Stimulated activated naive CD4-positive, alpha-beta T cell (primary cell): ENCODE measurements at places on chromosomes 6 and 20.

GRCh38 chr6:1228754-1229191, 83.1 kb upstream of the FOXQ1 start:
- no peak for DNase-seq

GRCh38 chr6:30769853-30770524, 25.6 kb upstream of the IER3 start:
- DNase-seq, result no peak

DNA sequence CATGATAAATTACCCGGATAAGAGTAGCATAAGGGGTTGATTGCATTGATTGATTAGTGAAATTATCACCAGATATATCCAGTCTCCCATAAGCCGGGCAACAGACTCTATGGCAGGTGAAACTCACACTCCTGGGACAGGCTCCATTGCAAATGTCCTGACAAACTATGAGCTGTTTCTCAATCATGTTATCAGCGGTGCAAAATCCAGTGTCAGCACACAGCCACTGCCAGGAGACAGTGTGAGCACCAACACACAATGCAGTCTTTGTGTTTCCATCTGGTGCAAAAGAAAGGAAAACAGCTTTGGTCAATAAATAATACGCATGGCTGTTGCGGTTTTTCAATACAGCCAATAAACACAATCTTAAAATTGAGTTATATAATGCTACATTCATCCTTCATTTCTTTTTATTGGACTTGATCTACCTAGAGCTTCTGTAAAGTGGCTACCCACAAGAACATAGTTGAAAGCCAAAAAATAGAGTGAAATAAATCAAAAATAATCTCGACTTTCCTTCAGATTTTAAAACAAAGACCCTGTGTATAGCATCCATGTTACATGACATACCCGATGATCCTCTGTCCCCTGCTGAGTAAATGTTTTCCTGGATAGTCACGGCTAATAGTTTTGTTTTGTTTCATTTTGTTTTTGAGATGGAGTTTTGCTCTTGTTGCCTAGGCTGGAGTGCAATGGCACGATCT, 64.3 kb upstream of the AFDN start:
- DNase-seq, result no peak

DNA sequence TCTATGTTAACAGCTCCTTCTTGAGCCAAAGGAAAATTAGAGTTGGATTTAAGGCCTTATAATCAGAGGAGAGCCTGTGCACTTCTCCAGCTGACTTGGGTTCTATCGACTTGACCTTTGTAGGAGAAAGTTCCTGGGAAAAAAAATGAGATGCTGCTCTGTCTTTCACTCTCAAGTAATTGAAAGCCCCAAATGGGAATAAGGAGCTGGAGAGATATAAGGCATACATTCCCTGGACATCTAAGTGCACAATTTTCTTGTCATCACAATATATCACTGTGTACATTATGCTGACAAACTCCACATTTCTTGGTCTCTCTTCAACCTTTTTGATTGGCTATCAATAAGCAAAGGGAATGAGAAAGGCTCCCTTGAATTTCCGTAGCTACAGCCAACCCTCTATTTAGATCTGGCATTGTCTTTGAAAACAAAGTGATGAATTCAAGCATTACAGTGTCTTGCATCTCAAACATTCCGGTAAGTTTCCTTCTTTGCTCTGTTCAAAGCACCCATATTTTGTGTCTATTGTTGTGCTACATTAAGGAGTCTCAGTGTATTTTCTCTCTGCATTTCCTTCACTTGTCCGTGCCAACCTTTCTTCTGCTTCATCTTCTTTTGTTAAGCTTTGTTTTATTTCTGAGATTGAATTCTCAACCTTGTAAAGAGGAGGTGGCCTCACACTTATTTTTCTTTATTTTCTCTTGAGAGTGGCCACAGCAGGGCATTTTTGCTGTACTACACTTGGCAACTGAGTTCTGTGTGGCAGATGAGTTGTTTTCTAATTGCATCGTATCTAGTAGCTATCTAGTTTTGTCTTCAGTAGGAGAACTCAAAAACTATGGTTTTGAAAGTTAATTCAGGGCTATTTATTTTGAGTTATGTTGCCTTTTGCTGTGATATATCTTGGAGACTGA, 450.3 kb upstream of the MAN1A1 start:
- DNase-seq, result no peak

DNA sequence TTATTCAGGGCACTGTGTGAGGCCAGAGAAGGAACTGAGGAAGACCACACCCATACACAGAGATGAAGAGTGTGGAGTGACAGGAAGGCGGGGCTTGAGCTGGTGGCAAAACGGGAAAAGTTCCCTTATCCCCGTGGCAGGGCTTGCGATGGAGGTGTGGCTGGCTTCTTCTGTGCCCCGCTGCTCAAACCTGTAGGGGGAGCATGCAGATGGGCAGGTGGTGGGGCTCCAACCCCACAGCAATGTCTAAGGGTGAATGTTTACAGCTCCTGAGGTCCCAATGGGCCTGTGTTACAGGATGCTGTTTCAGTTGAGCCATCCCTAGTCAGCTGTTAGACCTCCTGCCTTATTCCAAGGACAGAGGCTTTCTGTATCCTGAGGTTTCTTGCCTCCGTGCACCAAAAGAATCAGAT, 105.9 kb downstream of the LY86 start:
- DNase-seq, result no peak

DNA sequence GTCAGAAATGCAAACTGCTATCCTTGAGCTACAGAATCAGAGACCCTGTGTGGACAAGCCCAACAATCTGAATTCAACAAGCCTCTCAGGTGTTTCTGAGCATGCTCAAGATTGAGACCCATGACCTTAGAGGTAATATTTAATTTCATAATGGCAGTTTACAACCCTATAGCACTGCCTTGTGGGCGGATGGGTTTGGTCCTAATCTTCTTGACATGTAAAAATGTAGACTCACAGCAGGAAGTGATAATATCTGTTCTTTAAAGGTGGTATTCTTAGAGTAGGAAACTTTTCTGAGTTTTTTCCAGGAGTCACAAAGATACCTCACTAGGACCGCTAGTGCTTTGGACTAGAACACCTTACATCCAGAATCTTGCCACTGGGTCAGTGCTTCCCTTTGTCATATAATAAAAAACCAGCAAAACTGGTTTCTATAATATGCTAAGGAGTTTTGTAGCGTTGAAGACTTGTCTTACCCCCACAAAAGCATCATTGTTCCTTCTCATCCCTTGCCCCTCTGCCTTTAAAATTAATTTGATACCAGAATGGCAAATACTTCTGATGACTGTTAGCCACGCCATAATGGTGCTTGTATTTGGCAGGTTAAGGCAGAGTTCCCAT, 52.6 kb downstream of the E2F3 start:
- peak; percentile 2 for DNase-seq

DNA sequence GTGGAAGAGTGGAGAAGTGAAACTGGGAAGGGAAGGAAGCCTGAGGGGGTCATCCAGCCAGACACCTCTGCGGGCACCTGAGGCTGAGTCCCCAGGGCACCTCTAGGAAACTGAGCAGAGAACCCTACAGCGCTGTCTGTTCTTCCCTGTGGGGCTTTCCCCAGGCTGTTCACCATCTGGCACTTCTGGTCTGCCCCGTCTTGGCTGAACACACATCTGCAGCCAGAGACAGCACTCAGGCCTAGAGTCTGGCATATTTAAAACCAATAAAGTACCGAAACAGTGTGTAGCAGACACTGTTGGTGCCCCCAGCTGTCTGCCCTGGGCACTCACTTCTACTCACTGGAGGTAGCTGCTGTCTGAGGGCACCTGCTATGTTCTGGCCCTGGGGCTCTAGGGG, 9.4 kb upstream of the ARFGEF2 start:
- DNase-seq, result no peak

- no peak for DNase-seq
These were observed 25.9 kb downstream of the ECHDC1 start for GRCh38 chr6:127317388-127318128.

- no peak for DNase-seq
These were observed 150.6 kb downstream of the NFATC2 start for GRCh38 chr20:51391926-51392325.

- DNase-seq, result no peak
These were observed 50.4 kb downstream of the HMGCLL1 start for GRCh38 chr6:55528624-55529023.

DNA sequence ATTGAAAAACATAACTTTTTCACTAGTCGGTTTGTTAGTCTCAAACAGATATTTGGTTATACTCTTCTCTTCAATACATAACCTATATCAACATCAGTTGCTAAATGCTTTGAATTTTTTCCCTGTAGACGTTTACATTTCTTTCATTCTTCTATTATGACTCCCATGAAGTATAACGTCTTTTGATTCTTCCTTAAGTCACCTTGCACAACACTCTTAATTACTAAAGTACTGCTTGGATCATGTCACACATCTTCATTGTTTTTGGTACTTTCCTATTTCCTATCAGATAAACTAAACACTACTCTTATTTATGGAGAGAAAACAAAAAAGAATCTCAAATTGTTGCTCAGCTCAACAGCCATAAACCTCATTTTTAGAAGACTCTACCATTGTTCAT, 23.0 kb upstream of the BMP5 start:
- no peak for DNase-seq

DNA sequence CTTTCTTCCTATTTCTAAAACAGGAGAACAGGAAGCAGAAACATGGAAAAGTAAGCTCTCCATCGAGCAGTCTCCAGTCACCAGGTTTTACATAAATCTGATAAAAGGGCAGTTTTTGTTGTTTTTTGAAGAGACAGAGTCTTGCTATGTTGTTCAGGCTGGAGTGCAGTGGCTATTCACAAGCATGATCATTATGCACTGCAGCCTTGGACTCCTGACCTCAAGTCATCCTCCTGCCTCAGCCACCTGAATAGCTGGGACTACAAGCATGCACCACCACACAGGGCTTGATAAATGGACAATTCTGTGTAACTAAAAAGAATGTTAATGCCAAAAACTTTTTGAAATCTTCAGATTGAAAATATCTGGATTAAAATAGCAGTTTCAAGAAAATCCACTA, 23.8 kb downstream of the SAMHD1 start:
- DNase-seq, result no peak

GRCh38 chr6:111666847-111667246, 61.2 kb upstream of the TRAF3IP2 start:
- DNase-seq, result no peak

DNA sequence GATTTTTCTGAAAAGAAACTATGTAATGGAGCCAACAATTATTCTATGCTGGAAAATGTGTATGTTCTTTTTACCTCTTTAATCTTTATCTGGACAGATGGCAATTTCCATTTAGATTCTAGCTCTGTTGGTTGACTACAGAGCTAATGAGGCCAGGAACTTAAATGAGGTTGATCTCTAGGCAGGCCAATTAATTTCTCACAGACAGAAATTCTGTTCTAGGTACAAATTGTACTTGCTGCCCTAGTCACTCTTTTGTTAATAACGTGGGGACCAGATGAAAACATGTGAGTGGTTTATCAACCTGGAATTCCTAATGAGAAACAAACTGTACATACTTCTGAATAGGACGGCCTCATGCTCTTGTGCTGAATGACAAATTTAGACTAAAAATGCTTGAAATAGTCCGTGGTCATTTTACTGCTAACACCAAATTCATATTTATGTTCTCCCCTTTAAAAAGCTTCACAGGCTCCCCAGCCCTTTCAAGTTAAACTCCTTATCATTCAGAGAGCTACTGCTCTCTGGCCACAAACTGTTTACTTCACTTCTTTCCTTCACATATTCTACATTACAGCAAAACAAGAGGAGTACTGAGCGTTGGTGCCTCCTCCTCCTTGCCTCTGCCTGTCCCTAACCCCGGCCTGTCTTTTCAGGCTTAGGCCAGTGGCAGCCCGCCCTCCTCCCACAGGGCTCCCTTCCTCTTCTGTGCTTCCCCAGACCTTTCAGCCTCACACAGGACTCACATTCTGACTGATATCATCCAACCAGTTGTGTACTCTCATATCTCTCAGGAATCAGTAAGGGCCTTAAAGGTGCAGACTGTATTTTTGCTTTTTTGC, 41.4 kb downstream of the DTNBP1 start:
- DNase-seq, result no peak

DNA sequence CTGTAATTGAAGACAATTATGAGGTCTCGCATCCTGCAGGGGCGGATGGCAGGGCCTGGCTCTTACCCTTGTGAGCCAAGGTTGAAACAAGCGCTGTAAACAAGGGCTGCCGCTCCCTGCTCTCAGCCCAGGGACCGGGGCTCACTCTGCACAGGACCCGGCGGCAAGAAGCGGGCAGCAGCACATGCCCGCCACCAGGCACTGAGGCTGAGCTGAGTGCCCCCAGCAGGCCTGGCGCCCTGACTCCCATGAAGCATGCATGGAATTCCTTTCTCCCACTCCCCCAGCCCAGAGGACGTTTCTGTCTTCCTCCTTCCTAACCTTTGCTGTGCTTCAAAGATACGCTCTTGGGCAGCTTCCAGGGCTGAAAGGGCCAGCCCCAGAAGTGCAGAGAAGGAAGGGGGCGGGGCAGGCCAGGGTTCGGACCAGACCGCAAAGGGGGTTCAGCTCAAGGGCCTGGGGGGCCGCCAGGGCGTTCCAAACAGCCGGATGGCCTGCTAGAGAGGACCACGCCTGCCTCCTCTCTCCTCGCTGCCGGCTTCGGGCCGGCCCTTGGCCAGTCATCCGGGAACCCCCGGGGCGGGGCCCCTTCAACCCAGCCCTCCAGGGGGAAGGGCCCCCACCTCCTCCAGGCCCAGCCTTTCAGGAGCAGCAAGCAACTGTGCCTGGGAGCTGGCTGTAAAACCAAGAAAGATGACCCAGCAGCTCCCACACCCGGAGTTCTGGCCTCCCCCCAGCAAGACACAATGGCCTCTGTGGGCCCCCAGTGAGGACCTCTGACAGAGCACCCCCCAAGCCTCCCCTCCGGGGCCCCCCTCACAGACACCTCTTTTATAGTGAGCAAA, 109.9 kb downstream of the NOL4L start:
- DNase-seq, result no peak

DNA sequence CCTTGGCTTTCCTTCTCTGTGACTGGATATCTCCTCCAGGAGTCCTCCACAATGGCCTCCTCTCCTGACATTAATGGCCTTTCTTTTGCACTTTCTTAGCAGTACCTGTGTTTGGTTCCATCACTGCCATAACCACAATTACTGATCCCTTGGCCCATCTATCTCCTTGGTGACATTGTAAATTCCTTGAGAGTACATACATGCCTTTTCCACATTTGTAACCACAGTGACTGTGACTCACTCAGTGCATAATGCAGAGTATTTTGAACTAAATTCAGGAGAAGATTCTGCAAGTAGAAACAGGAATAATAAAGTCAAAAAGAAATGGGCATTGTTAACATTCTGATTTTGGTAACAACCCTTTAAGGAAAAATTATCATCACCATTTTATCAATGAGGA, 197.2 kb upstream of the SOX4 start:
- DNase-seq, result no peak

- DNase-seq, result no peak
These were observed 347.2 kb downstream of the TAF4 start for GRCh38 chr20:61718361-61719005.

GRCh38 chr6:159315562-159315961, 146.4 kb downstream of the FNDC1 start:
- DNase-seq, result no peak
